SK-N-MC (cell line): ENCODE measurements at places on chromosomes 2 and 18.

GRCh38 chr18:37299471-37300304 is 265.9 kb downstream of the CELF4 start:
- peak; percentile 93 for DNase-seq

- DNase-seq = no peak
Observed at GRCh38 chr2:211084352-211084751, 528.0 kb downstream of the CPS1 start.

DNA sequence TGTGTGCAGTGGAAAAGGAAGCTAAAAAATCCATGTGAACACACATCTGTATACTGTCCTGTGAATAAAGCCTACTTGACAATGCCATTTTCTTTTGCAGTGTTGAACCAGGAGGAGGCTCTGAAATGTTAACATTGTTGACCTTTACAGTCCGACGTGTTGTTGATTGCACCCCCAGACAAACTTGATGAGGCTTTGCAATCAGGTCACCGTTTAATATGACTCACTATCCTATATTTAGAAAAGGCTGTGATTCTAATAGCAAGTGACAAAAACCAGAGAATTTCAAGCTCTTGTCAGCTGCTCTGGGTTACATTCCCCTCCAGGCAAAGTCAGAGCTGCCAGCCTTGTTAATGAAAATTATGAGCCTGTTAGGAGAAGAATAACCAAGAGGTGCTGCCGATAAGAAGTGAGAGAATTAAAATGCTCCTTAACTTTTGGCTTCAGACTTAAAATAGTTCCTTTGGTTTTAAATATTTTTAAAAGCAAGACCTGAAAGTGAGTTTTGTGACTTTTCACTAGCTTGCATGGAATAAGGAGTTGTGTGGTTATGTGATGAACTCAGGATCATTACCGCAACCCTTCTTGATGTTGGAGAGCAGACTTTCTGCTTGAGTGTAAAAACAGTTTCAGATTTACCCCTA is 162.1 kb downstream of the QPCT start:
- peak; percentile 51 for DNase-seq

DNA sequence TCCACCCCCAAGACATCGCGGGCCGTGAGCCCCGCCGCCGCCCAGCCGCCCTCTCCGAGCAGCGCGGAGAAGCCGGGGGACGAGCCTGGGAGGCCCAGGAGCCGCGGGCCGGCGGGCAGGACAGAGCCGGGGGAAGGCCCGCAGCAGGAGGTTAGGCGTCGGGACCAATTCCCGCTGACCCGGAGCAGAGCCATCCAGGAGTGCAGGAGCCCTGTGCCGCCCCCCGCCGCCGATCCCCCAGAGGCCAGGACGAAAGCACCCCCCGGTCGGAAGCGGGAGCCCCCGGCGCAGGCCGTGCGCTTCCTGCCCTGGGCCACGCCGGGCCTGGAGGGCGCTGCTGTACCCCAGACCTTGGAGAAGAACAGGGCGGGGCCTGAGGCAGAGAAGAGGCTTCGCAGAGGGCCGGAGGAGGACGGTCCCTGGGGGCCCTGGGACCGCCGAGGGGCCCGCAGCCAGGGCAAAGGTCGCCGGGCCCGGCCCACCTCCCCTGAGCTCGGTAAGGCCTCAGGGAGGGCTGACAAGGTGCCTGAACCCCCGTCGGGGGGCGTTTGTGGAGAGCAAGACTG is 14.2 kb downstream of the SPEG start:
- no peak for DNase-seq

GRCh38 chr2:120736624-120737339 is 1.1 kb downstream of the GLI2 start:
- no peak for DNase-seq

DNA sequence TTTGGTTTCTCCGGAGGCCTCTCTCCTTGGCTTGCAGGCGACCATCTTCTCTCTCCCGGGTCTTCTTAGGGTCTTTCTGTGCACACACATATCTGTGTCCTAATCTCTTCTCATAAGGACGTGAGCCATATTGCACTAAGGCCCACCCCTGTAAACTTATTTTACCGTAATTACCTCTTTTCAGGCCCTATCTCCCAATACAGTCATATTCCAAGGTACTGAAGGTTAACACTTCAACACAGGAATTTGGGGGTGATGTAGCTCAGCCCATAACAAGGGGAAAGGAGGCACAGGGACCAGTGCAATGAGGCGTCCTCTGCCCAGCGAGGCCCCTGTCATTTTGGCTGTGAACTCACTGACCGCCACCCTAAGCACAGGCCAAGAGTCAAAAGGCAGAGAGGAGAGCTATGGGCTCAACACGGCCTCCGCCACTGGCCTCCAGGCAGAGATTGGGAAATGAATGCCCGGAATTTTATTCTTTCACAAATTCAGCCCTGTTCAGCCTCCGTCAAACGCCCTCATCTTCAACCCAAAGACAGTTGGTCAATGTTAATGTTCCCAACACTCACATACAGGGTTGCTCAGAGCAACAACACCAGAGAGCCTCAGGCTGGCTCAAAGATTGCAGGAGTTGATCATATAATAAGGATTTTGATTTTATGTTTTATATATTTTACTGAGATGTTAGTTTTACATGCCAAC is 15.9 kb upstream of the NMUR1 start:
- no peak for DNase-seq

- no peak for DNase-seq
Observed at GRCh38 chr18:44790860-44791259, 110.2 kb downstream of the SETBP1 start.

DNA sequence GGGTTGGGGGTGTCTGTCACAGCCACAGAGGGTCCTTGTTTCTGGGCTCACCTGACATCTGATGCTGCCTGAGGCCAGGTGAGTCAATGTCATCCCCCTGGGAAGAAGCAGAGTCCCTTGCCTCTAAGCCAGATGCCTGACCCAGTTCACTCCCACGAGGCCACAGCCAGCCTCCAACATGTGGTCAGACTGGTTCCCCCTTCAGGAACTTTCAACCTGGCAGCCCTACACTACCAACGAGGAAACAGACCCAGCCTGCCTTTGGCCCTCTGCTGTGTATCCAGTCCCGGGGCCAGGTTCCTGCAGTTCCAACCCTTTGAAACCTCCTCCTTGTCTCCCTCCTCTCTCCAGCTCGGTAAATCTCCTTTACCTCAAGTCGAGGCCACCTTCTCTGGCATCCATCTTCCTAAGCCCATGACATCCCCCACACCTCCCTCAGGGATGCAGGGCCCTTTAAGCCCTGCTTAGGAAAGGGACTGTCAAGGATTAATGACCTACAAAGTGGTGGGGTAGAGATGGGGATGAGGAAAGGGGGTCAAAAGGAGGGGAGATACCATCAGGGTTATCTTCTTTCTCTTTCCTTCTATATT is 49.2 kb upstream of the SMAD2 start:
- no peak for DNase-seq

DNA sequence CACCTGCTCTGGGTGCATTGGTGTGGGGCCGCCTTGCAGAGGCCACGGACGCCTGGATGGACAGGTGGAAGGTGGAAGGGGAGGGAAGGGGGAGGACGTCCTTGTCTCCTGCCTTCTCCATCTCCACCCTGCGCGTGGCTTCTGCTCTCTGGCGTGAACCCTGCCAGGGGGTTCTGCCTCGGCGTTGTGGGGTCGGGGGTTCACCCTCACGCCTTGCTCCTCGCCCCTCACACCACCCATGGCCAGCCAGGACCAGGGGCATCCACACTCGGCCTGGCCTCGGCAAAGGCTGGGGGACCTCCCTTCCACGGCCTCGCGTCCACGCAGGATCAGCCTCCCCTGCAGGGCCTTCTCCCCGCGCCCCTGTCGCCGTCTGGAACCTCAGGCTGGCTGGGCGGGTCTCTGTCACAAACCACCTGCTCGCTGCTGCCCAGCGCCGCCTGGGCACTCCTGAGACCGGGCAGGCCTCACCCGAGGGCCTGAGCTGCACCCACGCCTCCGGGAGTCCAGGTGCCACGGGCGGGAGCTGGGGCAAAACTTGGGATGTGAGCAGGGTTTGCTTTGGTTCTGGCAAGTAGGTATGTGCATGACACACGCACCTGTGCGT is 655.9 kb downstream of the GALR1 start:
- DNase-seq = no peak

- DNase-seq = no peak
Observed at GRCh38 chr2:73243884-73244570, 9.9 kb downstream of the CCT7 start.

DNA sequence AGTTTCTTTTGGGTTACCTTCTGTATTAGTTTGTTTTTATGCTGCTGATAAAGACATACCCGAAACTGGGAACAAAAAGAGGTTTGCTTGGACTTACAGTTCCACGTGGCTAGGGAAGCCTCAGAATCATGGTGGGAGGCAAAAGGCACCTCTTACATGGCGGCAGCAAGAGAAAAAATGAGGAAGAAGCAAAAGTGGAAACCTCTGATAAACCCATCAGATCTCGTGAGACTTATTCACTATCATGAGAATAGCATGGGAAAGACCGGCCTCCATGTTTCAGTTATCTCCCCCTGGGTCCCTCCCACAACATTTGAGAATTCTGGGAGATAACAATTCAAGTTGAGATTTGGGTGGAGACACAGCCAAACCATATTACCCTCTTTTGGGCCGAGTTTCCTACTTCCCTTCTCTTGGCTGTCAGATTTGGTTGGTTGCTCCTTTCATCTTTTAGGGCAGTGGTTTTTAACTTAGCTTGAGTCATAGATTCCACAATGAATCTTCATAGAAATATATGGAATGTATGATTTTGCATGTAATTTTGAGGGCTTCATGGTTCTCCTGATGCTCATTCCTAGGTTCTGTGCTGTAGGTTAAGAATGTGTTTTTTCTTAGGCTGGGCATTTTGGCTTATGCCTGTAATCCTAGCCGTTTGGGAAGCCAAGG is 44.2 kb downstream of the CEP192 start:
- DNase-seq = no peak

DNA sequence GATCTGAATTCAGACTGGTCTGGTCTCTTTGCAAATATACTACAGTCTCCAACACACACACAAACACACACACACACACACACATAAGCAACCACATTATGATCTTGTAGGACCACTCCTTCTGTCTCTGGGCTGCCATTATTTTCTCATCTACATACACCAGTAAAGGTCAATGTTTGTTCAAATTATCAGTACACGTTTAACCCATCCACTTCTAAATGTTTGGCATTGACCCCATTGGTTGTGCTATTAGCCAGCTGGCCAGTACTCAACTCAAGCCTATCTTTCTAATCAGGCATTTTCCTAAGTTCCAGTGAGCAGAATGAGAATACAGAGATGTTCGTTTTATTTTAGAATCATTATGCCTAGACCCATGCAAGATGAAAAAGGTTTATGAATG is 186.4 kb downstream of the CNTNAP5 start:
- DNase-seq = no peak

GRCh38 chr2:215466097-215466909 is 30.4 kb upstream of the FN1 start:
- no peak for DNase-seq

DNA sequence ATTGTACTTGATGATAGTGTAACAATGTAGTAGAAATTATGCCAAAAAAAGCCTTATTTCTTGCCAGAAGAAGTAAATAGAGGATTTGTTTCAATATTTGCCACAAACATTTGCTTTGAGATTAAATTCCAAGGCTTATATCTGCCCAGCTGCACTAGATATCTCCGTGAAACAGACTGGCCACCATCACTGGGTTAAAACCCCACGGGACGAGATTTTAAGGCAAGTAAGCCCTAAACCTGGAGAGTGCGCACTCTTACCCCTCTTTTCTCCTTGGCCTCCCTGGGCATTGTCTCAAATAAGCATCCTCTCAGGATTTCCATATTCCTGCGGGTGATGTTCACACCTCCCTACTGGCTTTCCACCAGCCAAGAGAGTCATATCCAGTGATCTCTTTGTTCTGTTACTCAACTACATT is 334.4 kb downstream of the AGPS start:
- DNase-seq = no peak

DNA sequence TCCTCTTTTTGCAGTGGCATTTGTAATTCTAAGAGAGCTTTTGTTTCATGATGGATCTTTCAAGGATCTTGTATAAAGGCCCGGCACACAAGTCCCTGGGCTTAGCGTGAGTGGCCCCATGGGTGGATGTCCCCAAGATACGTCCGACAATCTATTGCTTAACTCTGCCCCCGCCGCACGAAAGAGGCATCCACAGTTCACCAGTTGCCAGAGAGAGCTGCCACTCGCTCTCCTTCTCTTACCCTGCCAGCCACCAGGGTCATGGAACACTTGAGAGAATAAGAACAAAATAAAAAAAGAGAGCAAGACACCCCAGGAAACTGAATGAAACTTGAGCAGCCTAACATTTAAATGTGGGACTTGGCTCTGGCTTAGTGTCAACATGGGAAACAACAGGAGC is 92.3 kb downstream of the CTAGE1 start:
- DNase-seq = no peak

GRCh38 chr2:191384829-191385228 is 139.6 kb downstream of the MYO1B start:
- no peak for DNase-seq

- no peak for DNase-seq
Observed at GRCh38 chr2:239035361-239035814, 187.5 kb downstream of the TWIST2 start.

DNA sequence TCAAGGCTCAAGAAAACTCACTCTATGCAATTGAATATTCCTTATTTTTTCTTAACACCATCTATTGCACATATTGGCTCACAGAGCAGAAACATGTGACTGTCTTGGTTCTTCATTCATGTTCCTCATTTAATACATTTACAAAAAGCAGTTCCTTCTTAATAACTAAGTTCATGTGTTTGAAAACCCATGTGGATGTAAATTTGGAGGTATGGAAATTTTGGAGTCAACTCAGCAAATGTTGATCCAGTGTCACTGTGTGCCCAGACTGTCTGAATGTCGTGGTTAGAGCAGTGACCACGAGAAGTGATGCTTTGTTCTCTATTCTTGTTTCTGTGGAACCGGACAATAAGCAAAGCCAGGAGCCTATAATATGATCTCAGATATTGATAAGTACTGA is 299.1 kb downstream of the SETBP1 start:
- DNase-seq = no peak

DNA sequence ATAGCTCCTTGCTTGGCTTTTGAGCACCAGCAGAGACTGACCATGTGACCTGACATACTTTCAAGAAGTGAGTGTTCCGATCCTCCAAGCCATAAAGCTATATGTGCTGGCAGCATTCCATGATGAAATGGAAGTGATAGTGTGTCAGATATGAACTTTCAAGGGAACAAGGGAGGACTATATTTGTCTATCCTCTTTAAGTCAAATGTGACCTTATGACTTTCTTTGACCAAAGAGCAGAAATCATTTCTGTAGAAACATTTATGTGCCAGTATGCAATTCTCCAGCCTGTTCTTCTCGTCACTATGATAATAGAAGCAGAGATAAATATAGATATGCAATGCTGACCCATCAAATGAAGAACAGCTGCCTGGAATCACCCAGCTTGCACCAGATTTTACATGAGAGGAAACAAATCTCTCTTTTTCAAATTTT is 14.4 kb downstream of the HYCC2 start:
- DNase-seq = no peak

DNA sequence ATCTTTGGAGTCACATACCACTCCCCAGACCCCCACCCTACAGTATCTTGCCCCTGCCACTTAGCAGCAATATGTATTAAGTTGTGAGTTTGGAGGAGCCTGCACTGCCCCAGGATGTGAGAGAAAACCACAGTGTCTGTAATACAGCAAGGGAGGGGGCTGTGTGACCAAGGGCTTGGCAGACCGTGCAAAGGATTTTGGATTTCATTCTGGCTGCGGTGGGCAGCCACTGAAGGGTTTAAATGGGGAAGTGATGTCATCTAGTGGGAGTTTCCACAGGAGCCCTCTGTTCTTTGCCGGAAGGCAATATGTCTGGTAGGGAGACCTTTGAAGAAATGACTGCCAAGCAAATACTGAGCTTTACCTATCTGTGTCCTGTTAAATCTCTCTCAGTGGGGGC is 202.4 kb downstream of the FHOD3 start:
- no peak for DNase-seq
